ENCODE measurements at places on chromosomes 11 and 22.

DNA sequence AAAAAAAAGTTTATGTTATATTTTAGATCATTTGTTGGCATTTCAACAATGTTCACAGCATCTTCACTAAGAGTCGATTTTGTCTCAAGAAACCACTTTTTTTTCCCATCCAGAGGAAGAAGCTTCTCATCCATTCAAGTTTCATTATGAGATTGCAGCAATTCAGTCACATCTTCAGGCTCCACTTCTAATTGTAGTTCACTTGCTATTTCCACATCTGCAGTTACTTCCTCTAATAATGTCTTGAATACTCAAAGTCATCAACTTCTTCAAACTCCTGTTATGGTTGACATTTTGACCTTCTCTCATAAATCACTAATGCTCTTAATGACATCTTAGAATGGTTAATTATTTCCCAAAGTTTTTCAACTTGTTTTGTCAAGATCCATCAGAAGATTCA is 61.3 kb upstream of the CHORDC1 start:
- DNase-seq: no peak

GRCh38 chr11:102449651-102450570 is 2.7 kb downstream of the TMEM123 start:
- DNase-seq: no peak

GRCh38 chr22:49297286-49297870 is 530.3 kb downstream of the BRD1 start:
- no peak for DNase-seq

- no peak for DNase-seq
These were observed 129.7 kb downstream of the ST3GAL4 start for GRCh38 chr11:126485021-126485792.

- no peak for DNase-seq
These were observed 48.1 kb downstream of the DSCAML1 start for GRCh38 chr11:117748771-117749540.

GRCh38 chr11:69286374-69287371 is 7.3 kb upstream of the MYEOV start:
- no peak for DNase-seq

All from T-helper 2 cell treated with Interferon-gamma antibody and Interleukin-4, amounts not matched to agents 5 μg/mL and 100 μg/mL, for 36 hours (primary cell).